ENCODE measurements at places on chromosomes 11 and 22. TPM values are rescaled to one million over a fixed set of nuclear protein-coding genes. Genes with fewer than 3 reads are reported as not detected.

DNA sequence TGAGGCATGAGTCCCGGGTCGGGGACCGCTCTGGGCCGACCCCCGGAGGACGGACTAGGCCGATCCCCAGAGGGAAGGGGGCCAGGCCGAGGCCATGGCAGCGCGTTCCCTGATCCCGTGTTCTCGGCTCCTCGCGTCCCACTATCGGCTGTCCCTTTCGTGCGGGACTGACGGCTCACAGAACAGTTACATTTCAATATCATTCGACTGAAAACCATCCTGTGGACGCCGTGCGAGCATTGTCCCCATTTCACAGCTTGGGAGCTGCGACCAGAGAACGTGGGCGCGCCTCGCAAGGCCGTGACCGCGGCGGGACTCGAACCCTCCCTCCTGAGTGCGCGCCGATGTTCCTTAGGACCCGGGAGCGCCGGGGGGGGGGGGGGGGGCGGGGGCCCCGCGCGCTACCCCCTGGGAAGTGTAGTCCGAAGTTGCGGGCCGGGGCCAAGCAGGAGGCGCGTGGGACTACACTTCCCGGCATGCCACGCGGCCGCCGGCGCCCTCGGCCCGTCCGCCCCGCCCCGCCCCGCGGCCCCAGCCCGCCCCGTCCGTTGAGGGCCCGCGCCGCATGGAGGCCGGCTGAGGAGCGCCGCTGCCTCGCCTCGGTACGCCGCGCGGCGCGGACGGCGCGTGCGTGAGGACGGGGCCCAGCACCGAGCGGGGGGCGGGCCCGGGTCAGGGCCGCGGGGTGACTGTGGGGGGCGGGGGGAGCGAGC is at the start of gene TRABD:
TRABD (plus strand) TSS at position 539 of the 713 bp plus-strand sequence. CDS start 7,148 bp downstream, outside the sequence.
- peak; percentile 92 for DNase-seq

- DNase-seq = no peak
Measured at GRCh38 chr11:125082611-125083311, 19.7 kb downstream of the SLC37A2 start.

- DNase-seq = no peak
Measured at GRCh38 chr11:23961503-23962338, 535.1 kb upstream of the LUZP2 start.

GRCh38 chr22:46635756-46636155 is 15.6 kb downstream of the GRAMD4 start:
- no peak for DNase-seq

GRCh38 chr11:61539831-61540357 is 31.3 kb downstream of the LRRC10B start:
- no peak for DNase-seq

DNA sequence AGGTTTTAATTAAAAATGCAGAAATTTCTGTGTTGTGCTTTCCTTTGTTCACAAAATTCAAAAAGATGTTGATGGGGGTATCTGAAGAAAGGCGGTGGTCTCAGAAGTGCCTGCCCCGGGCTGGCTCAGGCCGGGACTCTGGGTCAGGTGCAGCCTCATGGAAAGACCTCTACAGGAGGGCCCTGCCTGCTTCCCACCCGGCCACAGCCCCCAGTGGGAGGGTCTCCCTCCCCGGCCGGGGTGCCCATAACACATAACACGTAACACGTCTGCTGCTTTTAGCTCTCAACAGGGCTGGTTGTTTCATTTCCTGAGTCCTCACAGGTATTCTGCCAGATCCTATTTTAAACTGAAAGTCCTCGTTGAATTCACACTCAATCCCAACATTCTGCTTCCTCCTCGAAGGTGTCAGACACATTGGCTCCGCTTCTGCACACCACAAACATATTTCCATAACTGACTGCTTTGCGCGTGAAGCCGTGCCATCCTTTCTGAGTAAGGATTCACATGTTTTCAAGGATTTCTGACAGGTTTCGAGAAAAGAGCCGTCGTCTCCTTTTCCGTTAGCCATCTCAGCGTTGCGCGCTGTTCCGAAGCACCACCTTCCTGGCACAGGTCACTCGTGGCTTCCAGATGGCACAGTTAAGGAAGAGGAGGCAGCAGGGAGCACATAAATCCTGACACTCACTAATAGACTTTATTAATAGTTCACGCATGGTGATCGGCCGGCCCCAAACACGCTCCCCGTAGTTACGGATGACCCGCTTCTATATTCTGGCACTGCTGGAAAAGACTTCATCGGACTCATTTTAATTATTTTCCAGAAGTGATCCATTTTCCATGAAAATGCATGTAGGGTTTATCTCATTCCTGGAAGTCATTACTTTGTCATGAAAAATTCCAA is 569.3 kb downstream of the BRD1 start:
- DNase-seq = no peak

Gene FGF19
- polyA plus RNA-seq = not detected

Gene OR52I1
- not detected for polyA plus RNA-seq

DNA sequence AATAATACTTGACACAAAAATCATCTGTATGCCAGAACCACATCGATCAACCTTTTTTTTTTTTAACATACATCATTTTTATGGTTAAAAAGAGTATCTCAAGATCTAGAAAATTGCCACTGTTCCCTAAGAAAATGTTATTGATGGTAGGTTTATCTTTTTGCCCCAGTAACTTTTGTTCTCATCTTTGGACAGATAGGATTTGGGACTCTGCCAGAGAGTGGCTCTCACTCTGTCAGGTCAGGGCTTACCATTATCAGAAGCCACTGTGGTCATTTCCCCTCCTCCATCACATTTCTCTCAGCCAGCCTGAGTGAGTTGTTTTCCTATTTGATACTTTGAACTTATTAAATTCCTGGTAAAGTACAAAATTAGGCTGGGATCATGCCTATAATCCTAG is 47.9 kb upstream of the YWHAH start:
- DNase-seq = no peak

Gene LMO2
- polyA plus RNA-seq = 9.5 TPM

- DNase-seq = no peak
Measured at GRCh38 chr22:43301866-43302265, 41.3 kb downstream of the SCUBE1 start.

Gene PDE2A
- polyA plus RNA-seq = 6.9 TPM

DNA sequence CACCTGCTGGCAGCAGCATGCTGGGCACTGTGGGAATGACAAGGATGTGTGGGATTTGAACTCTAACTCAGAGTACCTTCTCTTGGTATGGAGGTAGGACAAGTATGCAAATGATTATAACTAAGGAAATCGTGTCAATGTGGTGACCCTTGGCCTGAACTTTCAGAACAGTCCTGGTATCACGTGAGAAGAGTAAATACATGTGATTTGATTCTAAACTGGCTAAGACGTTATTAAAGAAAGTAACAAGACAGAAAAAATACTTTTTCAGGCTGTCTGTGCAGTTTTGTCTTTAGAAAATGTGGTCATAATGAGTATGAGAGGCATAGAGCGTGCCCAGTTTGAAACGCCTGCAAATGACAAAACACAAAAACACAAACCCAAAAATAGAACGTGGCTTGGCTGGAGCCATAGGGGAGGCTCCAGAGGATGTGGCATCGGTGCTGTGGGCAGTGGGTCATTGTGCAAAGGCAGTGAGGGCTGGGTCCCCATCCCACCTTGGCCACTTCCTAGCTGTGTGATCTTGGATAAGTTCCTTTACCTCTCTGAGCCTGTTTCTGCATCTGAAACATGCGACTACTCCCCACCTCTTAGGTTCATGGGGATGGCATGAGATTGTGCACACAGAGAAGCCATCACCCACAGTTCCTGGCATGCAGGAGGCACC is 18.4 kb upstream of the IL2RB start:
- DNase-seq = no peak

Gene OR51B5
- polyA plus RNA-seq = not detected

Gene F2
- polyA plus RNA-seq = 0.56 TPM

All from psoas muscle (tissue), 8 donors.